Activated CD4-positive, CD25-positive, alpha-beta regulatory T cell treated with anti-CD3 and anti-CD28 coated beads, Interleukin-2, amount 50 U/mL, for 16 hours (primary cell): ENCODE measurements at places on chromosomes 2 and 18.
A peak's percentile ranks its signal among the peaks of the same experiment; 100 is the strongest.

DNA sequence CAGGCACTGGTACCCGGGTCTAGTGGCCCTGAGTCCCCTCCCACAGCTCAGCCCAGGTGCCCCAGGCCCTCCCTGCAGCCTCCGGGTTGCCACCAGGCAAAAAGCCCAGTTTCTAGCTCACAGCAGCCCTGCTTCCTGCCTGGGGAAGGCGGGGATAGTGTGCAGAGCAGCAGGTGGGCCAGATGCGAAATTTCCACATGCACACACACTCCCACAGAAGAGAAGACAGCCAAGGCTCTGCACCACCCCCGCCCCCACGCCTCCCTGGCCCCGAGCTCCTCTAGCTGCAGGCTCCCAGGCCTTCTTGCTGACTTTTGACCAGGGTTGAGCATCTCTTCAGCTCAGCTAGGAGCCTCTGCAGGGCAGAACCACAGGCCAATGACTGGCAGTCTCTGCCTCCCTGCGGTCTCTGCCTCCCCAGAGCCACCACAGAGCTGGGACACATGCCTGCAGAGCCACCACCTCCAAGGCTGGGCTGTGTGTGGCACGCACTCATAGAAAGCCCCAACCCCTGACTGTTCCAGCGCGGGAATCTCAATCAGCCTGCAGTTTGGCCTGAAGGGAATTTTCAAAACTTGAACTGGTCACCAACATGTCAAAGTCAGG is 7.2 kb downstream of the SLC66A2 start:
- DNase-seq, result no peak

DNA sequence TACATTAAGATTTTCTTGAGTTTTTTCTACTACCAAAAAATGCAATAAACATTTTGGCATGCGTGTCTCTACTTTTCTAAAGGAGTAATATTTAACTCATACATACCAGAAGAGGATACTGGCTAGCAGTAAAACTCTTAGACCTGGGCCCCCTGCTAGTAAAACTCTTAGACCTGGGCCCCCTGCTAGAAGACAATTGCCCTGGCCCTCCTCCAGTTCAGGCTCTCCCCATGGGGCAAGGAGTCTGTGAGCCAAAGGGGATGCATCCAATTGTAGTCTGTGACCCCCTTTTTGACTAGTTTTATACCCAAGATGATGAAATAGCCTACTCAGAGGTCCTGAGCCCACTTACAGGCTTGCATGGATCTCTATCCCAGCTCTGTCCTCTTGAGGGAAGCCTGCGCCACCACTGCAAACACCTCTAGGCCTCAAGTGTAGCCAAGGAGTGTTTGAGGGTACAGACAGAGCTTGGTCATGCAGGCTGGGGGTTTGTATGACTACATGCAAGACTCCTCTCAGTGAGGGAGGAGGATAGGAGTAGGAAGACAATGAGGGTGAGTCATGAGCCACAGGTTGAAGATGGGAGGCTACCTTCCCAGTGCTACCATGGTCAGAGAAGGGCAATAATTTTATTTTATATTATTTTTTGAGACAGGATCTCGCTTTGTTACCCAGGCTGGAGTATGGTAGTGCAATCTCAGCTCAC is 45.2 kb upstream of the PGAP1 start:
- DNase-seq, result no peak

DNA sequence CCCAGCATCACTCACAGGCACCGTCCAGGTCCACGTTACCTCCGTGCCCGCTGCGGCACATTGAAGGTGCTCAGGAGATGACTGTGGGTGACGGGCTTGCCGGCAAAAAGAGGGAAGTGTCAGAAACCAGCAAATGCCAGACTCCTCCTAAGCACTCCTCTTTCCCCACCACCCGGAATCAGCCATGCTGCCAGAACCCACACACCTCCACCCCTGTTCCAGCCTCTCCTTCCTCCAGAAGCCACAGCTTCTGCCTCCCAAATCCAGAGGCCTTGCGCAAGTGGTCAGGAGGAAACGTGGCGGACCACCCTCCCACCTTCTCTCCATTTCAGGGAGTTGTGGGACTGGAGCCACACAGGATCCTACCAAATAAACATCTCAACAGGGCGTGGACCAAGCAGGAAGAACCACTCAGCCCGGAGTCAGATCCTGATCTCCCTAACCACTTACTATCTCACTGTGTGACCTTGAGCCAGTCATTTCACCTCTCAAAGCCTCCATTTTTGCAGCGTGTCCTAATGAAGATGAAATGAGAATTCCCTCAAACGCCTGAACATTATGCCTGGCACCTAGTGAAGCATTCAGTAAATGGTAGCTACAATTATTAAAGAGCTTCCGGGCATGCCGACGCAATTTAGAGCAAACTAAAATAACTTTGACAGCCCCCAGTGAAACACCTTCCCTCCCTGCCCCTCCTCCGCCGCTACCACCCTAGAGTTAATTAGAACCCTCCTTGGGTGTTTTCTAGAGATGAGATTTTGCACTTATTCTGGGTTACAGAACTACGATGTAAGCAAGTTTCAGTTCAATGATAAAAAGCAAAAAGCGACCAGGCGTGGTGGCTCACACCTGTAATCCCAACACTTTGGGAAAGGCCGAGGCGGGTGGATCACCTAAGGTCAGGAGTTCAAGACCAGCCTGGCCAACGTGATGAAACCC is 32.9 kb downstream of the SMAD7 start:
- DNase-seq, result no peak

DNA sequence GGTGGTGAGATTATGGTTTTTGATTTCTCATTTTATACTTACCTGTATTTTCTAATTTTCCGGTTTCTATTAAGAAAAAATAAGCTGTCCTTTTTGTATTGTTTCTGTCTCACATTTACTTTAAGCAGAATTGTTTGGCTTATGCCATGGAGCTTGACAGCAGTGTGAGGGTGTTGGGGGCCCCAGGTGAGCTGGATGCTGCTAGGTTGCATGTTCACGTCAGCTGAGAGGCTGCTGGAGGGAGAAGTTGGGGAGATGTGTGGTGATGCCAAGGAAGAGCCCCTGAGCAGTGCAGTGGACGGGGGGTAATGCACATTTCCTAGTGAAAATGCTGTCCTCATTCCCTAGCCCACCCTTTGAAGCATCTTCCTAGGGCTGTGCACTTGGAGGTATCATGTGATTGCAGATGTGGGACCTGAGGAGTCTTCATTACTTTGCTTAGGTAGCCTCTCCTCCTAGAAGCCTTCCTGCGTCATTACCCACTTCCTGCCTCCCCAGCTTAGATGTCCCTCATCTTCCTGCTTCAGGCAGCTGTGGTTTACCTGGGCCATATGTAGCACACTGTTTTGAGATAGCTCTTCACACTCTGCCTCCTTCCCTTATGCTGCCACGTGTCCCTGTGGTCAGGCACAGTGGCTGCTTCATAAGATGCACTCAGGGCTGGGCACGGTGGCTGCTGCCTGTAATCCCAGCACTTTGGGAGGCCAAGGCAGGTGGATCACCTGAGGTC is 16.2 kb downstream of the ATG16L1 start:
- DNase-seq, result peak; percentile 72

GRCh38 chr18:75016025-75016717 is 192.8 kb downstream of the PTGR3 start:
- no peak for DNase-seq

- no peak for DNase-seq
Measured at GRCh38 chr2:10550206-10551001, 102.3 kb upstream of the ODC1 start.

DNA sequence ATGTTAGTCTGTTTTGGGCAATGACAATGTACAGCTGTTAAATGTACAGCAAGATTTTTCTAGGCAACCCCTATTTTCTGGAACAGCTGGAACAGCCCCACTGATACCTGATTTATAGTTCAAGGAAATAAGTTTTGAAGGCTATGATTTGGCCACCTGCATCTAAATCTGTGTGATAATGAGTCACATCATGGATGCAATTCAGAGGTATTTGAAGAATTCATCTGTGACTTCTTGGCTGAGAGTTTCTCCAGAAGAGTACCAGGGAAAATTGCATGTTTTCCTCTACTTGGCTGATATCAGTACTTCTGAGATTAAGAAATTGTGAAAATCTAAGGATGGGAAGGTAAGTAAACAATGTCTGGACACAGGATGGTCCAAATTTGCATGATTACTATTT is 40.7 kb upstream of the NT5C1B start:
- DNase-seq, result no peak

DNA sequence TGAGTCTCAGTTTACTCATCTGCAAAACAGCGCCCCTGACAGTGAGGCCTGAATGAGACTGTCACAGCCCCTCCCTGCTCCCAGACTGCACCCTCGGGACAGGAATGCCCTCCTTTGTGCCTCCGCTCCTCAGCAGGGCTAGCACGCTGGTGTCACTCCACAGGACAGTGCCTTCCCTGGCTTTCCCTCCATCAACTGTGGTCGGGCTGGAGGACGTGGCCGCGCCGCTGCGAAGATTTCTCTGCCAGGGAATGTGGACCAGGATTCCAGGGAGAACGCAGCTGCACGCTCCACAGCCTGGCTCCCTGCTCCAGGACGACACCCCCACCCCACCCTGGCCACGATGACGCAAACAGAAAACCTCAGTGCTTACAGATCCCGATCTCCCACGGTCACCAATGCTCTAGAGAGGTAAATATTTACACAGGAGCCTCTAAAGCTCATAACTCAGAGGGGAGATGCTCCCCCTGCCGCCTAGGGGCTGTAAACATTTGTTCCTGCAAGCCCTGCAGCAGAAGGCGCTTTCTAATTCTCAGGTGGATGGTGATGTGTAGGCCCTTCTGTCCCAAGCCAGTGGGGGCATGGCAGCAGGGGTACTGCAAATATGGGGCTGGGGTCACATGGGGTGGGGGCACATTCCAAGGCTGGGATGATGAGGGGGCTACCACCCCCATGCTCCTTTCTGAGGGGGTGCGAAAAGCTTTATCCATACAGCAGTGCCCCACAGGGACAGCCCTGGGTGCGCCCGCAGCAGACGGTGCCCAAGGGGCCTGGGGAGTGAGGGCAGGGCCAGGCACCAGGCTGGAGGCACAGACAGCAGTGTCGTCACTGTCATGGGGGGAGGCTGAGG is 12.4 kb downstream of the HS6ST1 start:
- no peak for DNase-seq

- DNase-seq, result no peak
Measured at GRCh38 chr18:12313530-12314245, 5.6 kb downstream of the TUBB6 start.

DNA sequence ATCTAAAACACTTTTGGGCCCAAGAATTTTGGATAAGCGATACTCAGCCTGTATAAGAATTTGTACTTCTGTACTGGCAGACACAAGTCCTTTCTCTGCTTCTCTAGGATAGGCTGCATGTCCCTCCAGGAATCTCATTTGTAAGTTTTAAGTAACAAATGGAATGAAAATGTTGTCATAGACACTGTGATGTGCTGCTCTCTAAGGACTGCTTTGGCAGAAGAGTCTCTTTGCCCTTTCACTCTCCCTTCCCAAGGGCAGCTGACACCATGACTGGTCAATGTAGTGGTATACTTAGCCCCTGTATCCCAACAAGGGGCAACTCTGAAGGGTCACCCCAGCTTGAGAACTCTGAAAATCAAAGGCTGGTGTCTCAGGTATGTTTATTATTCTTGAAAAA is 27.3 kb downstream of the PLA2R1 start:
- no peak for DNase-seq

DNA sequence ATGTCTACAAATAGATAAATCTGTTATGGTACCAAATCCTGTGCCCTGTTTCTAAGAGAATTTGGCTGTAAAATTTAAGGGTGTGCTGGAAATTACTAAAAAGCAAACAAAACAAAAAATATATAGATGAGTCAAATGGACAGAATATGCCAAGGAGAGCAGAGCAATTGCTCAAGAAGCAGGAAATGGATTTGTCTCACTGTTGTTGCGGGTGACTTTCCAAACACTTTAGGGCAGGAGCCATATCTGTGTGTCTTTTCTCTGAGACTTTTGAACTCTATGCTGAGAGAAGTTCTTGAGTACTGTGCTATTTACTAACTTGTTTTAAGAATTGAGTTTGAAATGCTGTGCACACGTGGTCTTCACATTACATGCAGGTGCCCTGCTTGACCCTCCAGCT is 221.7 kb downstream of the PHLPP1 start:
- DNase-seq, result no peak

- no peak for DNase-seq
Measured at GRCh38 chr2:178843697-178844096, 36.5 kb upstream of the TTN start.

GRCh38 chr2:48934807-48935206 is 179.3 kb upstream of the LHCGR start:
- no peak for DNase-seq

GRCh38 chr2:144429396-144430112 is 90.4 kb downstream of the ZEB2 start:
- DNase-seq, result no peak

GRCh38 chr2:25567406-25567805 is 106.0 kb downstream of the DTNB start:
- no peak for DNase-seq

DNA sequence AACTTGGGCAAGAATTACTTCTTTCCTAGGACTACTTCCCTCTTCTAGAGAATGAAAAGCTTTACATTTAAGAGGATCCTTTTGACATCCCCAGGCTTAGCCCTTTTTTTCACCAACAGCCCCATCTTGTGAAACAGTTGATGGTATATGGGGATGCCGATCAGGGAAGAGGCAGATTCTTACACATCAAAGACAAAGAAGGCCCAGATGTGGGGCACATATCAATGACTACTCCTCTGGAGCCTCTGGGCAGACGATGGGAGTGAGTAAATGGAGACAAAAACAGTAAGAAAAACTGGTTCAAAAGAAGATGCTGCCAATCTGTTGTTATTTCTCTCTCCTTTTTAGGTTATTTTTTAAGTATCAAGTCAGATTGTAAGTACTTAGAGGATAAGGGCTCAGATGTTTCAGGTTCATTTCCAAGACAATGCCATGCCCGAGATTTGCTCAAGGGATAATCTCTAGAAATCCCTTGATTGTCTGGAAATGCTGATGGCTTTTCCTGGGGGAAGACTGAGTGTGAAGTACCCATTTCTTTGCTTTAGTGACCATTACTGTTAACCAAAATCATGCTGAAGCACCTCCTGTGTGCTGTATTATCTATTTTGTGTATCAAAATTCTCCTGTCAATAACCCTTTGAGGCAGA is 117.5 kb downstream of the EPHA4 start:
- no peak for DNase-seq

DNA sequence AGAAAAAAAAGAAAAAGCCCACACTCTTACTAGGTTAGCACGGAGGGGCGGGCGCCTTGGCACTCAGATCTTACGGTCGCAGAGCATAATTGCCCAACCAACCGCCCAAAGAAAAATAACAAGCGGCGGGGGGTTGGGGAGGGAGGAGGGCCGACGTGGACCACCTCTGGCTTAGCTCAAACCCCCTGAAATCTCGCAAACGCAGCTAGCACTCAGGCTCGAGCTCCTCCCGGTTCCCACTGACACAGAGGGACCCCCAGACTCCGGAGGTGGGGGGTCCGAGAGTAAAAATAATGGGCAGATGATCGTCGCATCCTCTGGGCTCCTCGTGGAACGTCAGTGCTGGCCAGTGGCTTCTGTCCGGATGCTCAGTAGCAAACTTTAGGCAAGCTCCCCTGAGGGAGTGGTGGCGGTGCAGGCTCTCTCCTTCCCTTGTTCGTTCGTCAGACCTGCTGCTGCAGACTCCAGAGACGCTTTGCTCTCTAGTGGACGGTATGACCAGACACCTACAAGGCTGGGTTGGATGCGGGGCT is 12.0 kb downstream of the CATIP start:
- no peak for DNase-seq

GRCh38 chr2:60339286-60339685 is 214.2 kb downstream of the BCL11A start:
- no peak for DNase-seq

GRCh38 chr2:160820691-160821090 is 327.1 kb upstream of the RBMS1 start:
- DNase-seq, result no peak
